ENCODE measurements at places on chromosomes 4 and X.
A peak's percentile ranks its signal among the peaks of the same experiment; 100 is the strongest.

DNA sequence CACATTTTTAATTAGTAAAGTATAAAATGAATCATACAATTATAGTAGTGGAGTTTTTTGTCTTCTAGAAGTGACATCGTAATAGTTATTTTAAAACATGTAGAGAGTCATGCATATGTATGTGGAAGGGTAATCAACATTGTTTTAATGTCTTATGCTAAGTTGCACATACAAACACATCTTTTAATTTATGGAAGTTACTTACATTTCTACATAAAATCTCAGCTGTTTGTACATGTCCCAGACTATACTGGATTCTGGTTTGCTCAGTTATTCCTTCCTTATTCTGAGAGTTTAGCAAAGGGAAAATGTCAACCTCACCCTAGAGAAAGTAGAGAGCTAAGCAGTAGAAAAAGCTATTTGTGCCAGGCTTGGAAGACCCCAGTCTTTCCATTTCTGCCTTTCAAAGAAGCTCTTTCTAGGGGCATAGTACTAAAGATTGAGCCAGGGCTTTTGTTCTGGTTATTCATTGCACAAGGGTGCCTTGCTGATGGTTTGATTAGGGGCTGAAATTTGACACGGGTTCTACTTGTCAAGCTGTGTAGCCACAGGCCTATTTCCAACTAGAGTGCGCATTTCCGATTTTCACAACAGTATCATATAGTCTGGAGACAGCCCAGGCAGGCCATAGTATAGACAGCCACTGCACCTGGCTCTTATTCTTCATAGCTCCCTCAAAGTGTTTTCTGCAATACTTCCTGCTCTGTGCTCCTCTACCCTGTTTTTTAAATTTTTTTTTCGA, 106.3 kb downstream of the RPA4 start:
- no peak for DNase-seq

DNA sequence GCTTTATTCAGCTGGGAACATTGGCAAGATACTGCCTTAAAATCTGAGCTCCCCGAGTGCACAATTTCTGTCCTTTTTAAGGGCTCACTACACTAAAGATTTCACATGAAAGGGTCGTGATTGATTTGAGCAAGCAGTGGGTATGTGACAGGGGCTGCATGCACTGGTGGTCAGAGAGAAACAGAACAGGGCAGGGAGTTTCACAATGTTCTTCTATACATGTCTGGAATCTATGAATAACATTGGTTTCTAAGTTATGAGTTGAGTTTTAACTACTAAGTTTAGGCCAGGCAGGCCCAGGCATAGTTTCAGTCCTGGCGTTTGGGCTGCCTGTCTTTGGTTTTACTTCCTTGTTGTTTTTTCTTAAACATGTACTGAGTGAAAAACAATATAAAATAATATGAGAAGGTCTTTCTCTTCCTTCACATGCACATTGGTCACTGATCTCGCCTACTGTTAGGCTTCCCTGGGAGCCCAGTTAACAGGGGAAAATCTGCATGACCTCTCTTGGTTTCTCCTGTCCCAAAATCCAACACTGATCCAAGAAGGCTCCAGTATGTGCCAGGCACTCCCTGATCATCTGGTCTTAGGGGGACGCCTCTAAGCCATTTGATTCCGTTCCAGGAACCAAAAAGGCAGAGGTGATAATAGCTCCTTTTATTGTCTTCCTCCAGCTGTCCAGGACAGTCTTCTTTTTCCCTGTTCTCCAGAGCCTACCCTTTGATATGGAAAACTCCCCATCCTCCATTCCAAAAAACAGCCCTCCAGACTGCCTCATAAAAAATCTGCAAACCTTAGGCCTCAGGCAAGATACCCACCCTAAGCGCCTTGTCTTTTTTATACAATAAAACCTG, at the start of gene UGT2B17:
Gene UGT2B17, minus strand, starts transcription at position 51 of the 854 bp plus-strand sequence. CDS start 7,838 bp downstream, outside the sequence.
- DNase-seq: no peak

DNA sequence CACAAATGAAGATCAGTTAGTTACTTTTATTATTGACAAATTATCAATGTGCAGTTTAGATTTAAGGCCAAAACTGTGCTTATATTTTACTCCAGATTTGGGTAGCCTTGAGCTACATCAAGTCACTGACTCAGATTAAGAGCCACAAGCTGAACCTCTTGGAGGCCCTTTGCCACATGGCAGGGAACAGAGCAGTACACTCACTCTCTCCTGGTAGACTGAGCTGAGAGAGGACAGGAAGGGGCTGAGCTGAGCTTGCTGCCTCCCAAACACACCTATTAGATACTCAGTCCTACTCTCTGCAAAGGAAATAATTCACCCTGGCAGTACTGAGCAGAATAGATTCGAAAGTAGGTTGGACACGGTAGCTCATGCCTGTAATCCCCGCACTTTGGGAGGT, 7.8 kb downstream of the STAP1 start:
- DNase-seq: no peak

DNA sequence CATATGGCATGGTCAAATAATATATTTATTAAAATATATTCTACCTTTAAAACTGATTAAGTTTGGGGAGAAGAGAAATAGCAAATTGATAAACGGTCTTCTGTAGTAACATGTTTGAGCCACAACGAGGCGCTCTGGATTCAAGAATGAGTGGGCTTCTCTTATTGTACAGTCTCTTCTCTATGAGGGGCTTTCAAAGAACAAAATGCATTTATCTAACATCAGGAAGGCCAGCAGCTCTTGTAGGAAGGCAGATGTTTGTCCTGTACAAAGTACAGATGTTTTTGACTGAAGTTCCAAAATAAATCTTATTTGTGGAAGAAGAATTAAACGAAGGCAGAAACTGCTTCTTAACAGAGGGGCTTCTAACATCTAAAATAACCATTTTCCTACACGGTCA, 153.6 kb downstream of the RASL11B start:
- DNase-seq: no peak

DNA sequence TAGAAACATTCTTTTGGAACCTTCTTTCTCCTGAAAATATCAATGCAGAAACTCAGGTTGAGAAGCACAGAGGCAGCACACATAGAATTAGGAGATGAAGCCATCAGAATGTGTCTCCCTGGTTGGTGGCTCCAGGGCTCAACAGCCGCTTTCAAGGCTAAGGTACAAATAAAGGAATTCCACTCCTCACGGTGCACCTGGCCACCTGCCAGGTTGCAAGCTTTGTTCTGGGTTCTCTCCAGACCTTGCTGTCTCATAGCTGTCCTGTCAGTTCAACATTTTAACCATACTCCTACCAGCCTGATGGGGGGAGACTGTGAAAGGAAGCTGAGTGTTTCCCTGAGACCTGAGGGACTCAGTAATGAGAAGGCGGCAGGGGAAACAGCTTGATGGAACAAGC, 96.3 kb upstream of the HPF1 start:
- DNase-seq: peak; percentile 0

DNA sequence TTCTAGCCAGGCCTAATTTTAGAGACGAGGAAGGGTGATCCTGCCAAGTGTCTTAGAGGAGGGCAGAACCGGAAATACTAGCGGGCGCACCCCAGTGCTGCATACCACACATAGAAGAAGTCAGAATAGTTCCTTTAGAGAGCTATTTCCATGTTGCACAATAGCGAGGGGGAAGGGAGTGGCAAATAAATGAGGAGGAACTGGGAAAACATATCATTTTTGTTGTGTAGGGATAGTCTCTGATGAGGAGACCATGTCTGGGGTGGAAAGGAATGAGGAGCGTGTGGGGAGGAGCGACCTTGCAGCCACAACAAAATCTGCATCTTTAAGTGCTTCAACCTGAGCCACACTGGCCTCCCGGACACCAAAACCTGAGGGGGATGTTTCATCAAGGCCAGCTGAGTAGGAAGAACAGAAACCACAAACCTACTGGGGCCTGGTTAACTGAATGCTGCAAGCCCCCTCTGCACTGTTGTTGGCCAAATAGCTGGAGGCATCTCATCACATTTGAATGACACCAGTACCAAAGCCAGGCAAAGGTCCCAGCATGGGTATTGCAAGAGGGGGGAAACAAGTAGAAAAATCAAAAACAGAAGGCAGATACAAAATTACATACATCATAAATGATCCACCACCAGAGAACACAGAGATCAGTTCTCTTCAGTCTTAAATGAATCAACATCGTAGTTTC, 26.7 kb upstream of the C1QTNF7 start:
- no peak for DNase-seq

DNA sequence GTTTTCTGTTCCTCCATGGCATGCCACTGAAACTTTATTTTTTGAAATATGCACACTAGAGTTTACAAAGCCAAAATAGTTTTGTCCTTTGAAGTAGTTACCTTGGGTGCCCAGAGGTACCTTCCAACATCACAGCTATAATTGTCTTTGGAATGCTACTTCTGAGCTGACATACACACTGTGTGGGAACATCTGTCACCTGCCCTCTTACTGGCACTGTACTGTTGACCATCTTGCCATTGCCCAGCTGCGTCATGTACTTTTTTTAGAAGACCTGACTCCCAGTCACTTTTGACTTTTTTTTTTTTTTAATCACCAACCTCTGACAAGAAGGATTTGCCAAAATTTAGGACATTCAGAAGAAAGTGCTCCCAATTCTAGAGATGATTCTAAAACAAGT, 200.5 kb upstream of the CXorf66 start:
- no peak for DNase-seq

DNA sequence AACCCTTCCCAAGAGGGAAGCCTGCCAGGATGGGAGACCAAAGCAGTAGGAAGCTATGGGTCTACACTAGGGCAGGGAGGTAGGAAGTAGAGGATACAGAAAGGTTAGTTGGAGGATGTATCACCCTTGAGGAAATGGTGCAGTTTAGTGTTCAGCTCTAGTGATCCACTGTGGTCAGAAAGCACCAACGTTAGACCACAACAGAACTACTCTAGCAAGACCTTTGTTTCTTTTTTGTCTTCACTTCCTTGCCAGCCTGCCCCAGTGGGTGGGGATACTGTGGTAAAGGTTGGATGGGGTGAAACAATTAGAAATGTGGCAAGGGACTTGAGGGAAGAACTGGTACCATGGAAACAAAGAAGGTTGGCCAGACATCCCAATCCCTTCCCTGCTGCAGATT, 83.3 kb downstream of the DDIT4L start:
- DNase-seq: no peak

GRCh38 chr4:168844353-168845049, 165.6 kb downstream of the CBR4 start:
- DNase-seq: no peak

DNA sequence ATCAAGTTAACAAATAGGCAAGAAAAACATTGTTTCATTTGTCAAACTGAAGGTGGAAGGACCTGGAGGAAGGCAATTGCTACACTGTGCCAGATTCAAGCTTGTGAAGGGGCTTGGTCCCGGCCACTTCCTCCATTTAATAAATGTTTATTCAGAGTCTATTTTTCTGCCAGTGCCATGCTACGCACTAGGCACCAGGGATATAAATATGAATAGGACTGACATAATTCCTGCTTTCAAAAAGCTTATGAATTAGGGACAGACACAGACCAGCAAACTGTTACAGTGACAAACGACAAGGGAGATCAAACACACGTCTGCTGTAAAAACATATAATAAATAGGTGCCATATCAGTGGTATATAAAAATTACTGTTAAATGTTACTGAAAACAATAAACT, 571 bp downstream of the TLR6 start:
- no peak for DNase-seq

DNA sequence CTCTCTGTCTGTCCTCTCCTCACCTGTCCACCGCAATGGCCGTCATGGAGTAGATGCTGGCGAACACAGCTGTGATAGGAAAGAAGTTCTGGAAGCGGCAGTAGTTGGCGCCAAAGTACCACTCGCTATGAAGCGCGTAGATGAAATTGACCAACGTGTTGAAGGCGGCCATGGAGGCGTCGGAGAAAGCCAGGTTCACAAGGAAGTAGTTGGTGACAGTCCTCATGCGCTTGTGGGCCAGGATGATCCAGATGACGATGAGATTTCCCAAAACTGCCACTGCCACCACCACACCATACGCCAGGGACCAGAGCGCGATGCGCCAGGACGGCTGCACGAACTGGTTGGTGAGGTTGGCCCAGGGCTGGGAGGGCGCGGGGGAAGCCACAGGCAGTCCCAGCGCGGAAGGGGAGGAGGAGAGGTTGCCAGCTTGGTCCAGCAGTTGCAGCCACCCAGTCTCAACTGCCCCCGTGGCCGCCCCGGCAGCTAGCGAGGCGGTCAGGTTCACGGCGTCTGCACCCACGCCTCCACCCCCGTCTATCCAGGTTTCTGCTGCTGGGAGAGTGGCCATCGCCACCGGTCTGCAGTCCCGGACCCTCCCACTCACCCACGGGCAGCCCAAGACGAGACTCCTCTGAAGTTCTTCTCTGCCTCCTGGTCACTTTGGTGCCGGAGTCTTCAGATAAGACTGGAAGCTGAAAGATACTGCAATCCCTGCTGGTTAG, 518 bp downstream of the TACR3 start:
- no peak for DNase-seq

DNA sequence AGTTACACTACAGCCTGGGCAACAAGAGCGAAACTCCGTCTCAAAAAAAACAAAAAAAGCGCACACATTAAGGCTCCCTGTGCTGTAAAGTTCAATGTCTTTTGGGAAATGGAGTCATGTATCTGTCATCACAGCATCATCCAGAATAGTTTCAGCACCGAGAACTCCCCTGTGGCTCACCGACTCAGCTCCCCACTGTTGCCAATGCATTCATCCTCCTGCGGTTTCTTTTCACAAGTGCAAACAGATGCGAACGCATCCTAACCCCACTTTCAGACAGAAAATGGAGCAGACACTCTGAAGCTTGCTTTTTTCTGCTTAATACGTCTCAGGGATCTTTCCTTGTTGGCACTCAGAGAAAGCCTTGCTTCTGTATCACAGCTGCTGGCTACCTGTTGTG, 13.8 kb upstream of the SH3TC1 start:
- DNase-seq: no peak

GRCh38 chrX:152637649-152638442, at the start of gene GABRQ:
Gene GABRQ (plus strand): TSS chrX:152637895. CDS start chrX:152638203, 308 bp downstream.
- DNase-seq: peak; percentile 93

DNA sequence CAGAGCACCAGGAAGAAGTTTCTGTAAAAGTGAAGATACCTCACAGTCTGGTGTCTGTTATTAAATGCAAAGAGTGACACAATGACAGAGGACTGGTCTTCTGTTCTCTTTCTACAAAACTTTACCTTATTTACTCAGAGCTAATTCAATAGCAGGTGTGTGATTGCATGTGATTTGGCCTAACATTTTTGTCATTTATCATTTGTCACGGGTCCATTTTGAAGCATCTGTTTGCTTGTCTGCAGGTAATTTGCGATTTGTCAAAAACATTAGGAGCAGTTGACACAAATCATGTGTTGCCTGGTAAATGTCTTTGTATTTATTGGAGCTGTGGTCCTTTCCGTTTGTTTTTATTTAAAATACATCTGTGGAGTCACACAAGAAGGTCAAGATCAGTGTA, 1232.4 kb downstream of the STIM2 start:
- DNase-seq: no peak

- no peak for DNase-seq
Observed at GRCh38 chrX:63466690-63467089, 115.6 kb upstream of the SPIN4 start.

GRCh38 chr4:17587094-17587822, 10.3 kb downstream of the LAP3 start:
- no peak for DNase-seq

GRCh38 chr4:30341731-30342130, 378.4 kb upstream of the PCDH7 start:
- DNase-seq: no peak

All from NCI-H1105 (cell line).